ENCODE measurements at places on chromosomes 12 and 14.
A peak's percentile ranks its signal among the peaks of the same experiment; 100 is the strongest.

DNA sequence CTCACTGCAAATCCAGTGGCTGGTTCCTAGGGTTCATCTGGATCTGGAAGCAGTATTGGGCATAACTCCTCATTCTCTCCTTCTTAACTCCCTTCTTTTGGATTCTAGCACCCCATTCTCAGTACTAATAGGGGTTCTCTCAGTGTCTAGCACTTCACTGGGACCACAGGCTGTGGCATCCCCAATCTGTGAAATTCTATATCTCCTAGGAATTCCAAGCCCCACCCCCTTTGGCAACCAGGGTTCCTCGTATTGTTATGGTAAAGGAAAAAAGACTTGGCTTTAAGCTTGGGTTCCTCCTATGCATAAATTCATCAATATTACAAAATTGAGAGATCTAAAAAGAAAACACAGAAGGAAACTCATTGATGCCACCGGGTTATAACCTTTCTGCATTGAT, 45.0 kb upstream of the FBXO21 start:
- no peak for DNase-seq

- peak; percentile 56 for DNase-seq
Measured at GRCh38 chr12:80040075-80040738, 59.1 kb upstream of the OTOGL start.

GRCh38 chr14:75647640-75648039, 13.0 kb downstream of the ERG28 start:
- no peak for DNase-seq

DNA sequence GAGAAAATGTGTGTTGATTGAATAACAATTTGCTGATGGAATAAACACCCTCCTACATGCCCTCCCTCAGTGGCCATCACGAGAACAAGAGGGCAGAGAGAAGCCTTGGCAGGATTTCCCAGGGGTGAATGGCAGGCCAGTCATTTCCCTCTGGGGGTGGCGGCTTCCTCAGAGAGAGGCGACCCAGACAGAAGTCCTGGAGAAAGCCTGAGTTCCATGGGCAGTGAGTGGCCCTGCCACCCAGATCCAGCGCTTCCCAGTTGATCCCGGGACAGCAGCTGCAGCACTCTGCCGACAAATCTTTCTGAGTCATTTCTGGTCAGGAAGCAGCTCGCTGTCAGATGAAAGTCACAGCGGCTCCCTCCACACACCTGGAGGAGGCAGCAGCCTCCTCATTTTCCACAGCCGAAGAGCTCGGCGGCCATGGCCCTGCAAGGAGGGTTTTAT, 123.0 kb downstream of the SCARB1 start:
- peak; percentile 18 for DNase-seq

- no peak for DNase-seq
Measured at GRCh38 chr12:45839917-45840316, 110.4 kb downstream of the ARID2 start.

GRCh38 chr12:99267038-99267437, 380.5 kb upstream of the GARIN6 start:
- no peak for DNase-seq

DNA sequence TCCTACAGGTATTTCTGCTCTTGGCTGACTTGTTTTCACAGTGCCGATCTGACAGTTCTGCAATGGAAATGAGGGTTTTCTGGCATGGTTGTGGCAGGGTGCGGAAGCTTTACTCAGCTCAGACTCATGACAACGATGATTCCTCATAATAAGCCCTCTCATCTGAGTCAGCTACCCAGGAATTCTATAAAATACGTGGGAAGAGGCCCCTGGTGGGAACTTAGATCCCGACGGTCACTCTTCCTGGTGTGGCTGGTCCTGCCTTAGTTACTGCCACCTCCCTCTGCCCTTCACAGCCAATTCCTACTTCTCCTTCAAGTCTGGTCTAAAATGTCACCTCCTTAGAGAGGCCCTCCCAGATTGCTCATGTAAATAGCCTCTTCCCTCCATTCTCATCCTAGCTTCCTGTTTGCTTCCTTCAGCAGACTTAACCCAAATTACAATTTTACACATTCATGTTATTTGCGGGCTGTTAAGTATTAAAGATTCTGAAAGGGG, 104.2 kb upstream of the MAP1LC3B2 start:
- DNase-seq: no peak

DNA sequence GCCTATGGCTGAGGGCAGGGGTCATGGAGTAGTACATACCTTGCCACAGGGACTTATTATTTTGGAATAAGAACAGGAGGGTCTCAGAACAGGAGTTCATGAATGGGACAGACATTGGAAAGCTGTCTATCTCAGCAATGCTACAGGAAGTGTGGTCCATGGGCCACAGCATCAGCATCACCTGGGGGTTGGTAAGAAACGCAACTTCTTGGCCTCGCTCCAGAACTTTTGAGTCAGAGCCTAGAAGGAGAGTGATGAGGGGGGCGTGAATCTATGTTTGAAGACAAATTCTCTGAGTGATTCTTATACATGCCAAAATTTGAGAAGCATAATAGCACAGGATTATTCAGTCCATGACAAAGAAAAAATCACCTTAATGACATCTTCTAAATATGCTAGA, 156.6 kb downstream of the RPAP3 start:
- DNase-seq: no peak

GRCh38 chr14:69554500-69554899, 20.2 kb downstream of the CCDC177 start:
- no peak for DNase-seq

GRCh38 chr14:99750746-99751450, 42.3 kb upstream of the EML1 start:
- DNase-seq: no peak

GRCh38 chr12:111558107-111558376, 41.1 kb downstream of the ATXN2 start:
- no peak for DNase-seq

- no peak for DNase-seq
Measured at GRCh38 chr14:71116568-71117122, 209.4 kb downstream of the PCNX1 start.

- DNase-seq: no peak
Measured at GRCh38 chr12:27233814-27234213, 10.3 kb upstream of the STK38L start.

DNA sequence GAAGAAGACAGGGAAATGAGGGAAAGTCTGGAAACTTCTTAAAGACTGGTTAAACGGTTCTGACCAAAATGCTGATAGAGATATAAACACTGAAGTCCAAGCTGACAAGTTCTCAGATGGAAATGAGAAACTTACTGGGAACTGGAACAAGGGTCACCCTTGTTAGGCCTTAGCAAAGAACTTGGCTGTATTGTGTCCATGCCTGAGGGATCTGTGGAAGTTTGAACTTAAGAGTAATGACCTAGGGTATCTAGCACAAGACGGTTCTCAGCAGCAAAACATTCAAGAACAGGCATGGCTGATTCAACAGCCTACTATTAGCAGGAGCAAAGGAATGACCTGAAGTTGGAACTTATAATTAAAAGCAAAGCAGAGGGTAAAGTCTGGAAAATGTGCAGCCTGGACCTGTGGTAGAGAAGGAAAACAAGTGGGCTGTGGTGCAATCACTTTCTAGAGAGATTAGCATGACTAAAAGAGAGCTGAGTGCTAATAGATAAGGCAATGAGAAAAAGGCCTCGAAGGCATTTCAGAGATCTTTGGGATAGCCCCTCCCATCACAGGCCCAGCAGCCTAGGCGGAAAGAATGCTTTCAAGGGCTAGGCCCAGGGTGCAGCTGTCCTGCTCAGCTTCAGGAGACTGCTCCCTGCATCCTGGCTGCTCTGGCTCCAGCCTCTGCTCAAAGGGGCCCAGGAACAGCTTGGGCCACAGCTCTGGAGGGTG, 60.3 kb downstream of the ATP2B1 start:
- DNase-seq: no peak

DNA sequence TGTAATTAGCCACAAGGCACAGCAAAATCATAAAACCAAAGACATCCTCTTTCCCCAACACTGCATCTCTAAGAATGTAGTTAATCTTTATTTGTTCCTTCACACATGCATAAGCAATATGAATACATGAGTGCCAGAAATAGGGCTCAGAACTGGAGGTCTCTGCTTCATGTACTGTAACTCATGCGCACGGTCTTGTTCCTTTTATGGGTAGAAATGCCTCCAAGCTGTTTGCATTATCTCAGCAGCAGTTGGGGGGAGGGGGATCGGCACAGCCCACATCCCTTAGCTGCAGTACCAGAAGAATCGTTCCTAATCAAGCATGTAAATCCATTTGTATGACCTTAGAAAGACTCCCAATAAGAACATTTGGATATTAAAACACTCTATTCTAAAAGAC, 20.0 kb downstream of the RHOJ start:
- no peak for DNase-seq

DNA sequence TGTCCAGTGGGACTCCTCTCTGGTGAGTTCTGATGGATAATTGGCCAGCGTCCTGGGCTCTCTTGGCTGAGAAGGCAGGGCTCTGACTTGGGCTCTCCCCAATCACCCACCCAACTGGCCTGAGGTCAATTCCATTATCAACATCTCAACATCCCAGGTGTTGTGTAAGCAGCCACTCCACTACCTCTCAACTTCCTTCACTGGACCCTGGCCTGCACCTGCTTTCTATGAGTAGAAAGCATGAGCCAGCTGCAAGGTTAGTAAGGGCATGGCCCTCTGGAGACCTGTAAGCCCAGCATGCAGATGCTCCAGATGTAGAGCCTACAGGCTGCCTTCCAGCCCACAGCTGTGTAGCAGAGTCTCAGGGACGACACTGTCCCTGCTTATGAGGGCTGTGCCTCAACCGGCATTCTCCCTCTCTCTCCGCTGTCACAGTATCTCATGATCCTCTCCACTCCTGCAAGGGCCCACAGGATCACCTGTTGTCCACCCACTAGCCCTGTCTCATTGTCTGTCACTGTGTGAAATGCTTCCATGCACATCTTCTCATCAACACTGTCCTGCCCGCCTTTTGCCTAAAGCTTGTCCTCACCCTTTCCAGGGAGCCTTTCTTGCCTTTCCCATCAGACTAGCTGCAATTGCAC, 5.4 kb upstream of the KRT81 start:
- DNase-seq: no peak

DNA sequence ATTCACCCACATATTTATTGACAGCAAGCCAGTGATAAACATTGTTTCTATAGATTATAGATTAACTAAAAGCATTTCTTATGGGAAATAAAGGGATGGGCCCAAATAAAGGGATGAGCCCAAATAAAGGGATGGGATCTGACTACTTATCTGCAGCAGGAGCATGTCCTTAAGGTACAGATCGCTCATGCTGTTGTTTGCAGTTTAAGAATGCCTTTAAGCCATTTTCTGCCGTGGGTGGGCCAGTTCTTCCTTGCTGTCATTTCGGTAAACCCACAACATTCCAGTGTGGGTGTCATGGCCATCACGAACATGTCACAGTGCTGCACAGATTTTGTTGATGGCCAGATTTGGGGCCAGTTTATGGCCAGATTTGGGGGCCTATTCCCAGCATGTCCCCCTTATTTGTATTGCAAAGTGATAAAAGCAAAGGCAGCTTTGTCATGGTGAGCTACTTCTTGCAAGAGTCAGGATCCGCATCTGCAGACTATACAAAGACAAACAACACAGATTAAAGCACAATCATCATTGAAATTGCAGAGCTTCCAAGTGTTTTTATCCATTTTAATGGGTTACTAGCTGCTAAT, 700.7 kb downstream of the LRFN5 start:
- DNase-seq: no peak

DNA sequence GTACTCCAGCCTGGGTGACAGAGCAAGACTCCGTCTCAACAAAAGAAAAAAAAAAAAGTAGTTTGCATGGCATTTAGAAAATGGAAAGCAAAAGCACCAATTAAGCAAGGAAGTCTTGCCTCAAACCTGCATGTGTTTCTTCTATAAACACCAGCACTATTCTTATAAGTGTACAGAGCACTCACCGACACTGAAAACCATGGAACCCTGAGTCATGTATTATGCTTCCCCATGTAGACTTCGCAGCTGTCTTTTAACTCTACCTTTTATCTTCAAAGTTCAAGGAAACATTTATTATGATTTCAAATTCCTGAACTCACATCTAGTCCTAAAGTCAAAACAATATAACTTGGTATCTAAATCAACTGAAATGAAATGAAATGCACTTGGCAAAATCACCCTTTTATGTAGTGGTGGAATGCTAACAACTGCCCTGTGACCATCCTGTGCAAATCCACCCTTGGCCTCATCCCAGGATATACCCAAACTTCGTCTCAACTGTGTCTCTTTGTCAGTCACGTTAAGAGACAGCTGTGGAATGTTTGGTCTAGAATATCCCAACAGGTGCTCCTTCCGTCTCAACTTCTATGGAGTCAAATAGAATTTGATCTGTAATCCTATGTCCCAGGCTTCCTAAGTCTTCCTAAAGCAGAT, 4.8 kb downstream of the BCAT1 start:
- no peak for DNase-seq

GRCh38 chr12:25311506-25311905, 60.8 kb upstream of the KRAS start:
- no peak for DNase-seq

GRCh38 chr14:32358781-32359180, 29.7 kb downstream of the AKAP6 start:
- no peak for DNase-seq

- DNase-seq: no peak
Measured at GRCh38 chr14:41051801-41052200, 554.9 kb upstream of the LRFN5 start.

- DNase-seq: no peak
Measured at GRCh38 chr12:90086281-90086680, 377.6 kb upstream of the ATP2B1 start.

GRCh38 chr14:51978681-51979085, 10.7 kb upstream of the RTRAF start:
- DNase-seq: no peak

- DNase-seq: no peak
Measured at GRCh38 chr14:24965934-24966578, 83.9 kb downstream of the STXBP6 start.

- no peak for DNase-seq
Measured at GRCh38 chr12:132056320-132056719, 87.8 kb downstream of the DDX51 start.

DNA sequence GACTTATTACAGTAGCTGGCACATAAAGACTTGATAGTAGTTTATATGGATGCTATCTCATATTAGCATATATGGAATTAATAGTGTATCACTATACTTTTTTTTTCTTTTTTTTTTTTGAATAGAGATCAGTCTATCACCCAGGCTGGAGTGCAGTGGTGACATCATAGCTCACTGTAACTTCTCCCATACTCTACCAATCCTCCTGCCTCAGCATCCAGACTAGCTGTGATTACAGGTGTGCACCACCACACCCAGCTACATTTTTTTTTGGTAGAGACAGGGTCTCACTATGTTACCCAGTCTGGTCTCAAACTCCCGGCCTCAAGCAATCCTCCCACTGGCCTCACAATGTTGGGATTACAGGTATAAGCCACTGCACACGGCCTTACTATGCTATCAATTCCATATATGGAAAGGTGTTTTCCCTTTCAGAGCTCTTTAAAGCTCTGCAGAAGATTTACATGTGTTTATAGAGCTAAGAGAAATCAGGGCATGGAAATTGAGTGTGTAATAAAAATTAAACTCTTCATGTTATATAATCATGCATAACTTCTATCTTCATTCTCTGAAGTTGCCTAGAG, 1.8 kb upstream of the TBK1 start:
- no peak for DNase-seq

DNA sequence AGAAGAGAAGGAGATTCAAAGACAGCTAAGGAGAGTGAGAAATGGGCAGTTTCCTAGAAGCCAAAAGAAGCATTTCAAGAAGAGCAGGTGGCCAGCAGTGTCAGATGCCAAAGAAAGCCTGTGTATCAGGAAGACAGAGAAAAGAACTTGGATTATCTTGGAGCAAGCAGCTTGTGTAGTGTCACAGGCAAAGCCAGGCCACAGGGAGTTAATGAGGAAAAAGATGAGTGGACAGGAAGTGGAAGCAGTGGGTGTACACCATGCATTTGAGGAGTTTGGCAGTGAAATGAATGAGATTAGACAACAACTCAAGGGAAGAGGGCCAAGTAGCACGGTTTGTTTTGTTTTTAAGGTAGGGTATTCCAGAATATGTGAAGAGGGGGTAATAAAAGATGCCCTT, 5.6 kb upstream of the MYH7 start:
- no peak for DNase-seq
